ENCODE measurements at places on chromosomes 5 and 9.

DNA sequence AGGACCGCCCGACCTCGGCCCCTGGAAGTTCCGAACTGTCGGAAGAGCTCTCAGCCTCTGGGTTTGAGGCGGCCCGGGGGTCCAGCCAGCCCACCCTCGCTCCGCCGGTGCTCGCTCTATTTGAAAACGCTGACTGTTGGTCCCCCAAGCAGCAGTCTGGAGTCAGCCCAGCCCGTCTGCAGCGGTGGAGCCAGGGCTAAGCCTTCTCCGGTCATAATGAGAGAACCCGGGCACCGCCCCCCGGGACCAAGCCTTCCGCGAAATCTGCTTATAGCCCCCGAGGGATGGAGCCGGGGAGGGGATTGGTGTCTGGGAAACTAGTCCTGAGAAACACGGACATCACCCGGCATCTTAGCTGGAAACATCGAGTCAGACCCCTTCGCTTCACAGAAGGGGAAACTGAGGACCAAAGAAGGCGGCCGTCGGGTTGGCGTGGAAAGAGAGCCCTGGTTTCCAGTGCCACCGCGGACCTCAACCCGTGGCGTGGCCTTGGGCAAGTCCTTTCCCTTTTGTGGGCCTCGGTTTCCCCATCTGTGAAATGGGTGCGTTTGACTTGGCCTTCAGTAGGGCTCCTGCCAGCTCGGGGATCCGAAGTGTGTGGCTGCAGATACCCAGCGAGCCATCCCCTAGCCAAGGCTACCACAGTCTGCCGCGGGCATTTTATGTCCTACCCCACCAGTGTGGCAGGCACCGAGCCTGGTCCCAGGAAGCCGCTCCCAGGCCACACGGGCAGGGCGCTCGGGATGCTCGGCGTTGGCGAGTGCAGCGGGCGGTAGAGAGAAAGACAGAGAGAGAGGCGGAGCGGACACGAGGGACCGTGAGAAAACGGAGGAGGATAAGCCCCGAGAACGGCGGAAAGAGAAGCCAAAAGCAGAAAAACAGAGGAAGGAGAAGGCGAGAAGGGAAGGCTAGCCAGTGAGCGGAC is 857 bp downstream of the ADAM19 start:
- DNase-seq: peak; percentile 29

DNA sequence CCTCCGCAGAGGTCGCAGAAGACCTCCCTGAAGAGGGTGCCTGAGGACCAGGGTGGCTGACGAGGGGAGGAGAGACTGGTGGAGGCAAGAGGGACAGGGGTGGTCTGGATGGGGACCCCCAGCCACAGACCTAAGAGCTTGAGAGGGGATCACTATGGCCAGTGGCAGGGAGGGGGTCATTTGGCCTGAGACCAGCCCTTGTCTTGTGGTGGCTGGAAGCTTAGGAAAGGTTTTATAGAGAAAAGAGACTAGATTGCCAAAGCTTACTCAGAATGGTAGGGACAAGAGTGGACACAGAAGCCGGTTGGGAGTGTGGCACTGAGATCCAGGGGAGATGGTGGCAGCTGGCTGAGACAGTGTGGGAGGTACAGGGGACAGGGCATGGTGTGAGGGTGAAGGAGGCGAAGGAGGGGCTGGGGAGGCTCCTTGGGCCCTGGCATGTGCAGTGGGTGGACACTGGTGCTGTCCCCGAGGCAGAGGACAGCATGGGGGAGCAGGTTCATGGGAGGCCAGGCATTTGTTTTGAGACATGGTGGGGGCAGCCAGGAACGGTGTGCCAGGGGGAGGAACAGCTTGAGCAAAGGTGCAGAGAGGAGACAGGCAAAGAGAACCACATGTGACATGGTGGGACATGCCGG is 123.0 kb downstream of the C9orf50 start:
- no peak for DNase-seq

DNA sequence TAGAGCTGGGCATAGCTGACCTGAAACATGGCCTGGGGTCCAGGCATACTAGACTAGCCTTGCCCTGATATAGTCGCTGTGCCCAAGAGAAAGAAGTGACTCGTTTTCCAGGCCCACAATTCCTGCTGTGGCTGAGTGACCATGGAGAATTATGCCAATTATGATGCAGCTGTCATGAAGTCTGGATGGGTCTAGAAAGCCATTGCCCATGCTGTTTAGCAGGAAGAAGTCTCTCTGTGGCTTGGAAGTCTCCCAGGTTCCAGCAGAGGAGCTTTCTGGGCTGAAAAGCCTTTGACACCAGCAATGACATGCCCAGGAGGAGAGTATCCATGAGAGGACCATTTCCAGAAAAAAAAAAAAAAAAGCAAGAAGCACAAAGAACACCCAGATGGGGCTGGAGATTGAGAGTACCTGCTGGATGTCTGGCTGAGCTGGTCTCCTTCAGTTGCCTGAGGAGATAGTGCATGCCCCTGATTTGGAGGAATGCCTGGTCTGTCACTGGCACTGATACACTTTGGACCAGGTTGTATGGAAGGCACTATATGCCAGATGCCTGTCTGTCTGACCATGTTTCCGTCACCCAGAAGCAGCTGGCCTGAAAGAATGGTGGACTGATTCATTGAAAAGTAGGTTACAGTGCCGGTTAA is 128.0 kb upstream of the EPB41L4A start:
- no peak for DNase-seq

DNA sequence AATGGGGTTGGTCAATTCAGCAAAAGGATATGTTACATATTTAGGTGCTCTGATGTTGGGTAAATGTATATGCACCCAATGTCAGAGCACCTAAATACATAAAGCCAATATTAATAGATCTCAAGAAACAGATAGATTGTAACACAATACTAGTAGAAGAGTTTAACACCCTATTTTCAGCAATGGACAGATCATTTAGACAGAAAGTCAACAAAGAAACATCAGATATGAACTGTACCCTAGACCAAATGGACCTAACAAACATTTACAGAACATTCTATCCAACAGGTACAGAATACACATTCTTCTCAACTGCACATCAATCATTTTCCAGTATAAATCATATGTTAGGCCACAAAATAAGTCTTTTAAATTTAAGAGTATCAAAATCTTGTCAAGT is 35.2 kb downstream of the FANCC start:
- no peak for DNase-seq

GRCh38 chr9:18499062-18499461 is 25.1 kb downstream of the ADAMTSL1 start:
- DNase-seq: no peak

DNA sequence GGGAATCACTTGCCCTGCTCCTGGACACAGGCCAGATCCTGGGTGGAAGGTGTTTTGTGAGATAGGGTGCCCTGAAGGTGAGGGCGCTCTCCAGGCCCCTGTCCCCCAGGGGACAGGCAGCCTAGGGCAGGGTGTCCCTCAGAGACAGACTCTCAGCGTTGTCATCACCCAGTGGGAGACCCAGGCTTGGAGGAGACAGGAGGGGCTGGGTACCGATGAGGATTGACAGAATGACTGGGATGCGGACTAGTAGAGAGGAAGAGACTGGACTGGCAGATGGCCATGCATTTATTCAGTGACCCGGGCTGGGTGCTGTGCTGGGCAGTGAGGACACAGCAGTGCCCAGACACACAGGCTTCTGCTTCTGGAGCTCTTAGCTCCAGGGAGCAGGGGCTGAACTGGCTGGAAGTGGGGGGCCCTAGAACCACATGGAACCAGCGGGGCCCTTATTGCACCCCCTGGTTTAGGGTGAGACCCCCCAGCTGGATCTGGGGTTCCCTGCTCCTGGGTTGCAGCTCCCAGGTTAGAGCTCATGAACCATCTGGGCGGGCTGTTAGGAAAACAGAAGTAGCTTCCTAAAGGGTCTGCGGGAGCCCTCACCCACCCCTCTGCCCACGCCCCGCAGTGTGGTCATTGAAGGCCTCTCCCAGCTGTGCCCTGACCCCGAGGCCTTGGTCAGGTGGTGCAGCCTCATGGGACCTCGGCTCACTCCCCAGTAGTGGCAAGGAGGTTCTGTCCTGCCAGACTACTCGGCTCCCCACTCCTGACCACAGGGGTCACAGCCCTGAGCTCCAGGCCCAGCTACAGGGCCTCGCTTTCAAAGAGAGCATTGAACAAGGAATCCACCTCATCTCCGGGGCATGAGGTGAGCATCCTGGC is 116.7 kb upstream of the LMX1B start:
- no peak for DNase-seq

- DNase-seq: no peak
These were observed 34.3 kb upstream of the TBC1D2 start for GRCh38 chr9:98289614-98290201.

DNA sequence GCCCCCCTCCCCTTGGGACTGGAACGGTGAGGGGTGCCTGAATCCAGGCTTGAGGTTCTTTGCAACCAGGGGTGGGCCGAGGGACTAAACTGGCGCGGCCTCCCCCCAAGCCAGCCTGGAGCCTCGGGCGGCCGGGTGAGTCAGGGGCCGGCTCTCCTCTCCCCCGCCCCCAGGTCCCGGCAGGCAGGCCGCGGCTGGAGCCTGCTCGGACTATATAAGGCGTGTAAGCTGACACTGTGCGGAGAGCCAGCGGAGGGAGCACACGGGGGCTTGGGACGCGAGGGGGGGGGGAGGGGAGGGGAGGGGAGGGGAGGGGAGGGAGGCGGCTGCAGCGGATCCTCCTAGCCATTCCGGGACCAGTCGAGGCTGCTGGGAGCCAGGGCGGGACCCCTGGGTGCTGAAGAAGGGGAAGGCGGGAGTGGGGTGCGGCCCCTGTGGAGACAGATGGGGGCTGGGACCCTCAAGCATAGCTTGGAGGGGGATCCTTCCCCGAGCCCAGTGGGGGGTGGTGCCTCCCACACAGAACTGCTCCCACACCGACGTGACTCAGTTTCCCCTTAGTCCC is 595 bp downstream of the PDLIM7 start:
- no peak for DNase-seq

- DNase-seq: no peak
These were observed 50.6 kb downstream of the MELK start for GRCh38 chr9:36623280-36623679.

- no peak for DNase-seq
These were observed 1.9 kb upstream of the CRB2 start for GRCh38 chr9:123353984-123354591.

GRCh38 chr9:125341566-125341965 is 79.9 kb downstream of the GAPVD1 start:
- no peak for DNase-seq

GRCh38 chr9:93244510-93245436 is 60.8 kb downstream of the WNK2 start:
- no peak for DNase-seq

- DNase-seq: no peak
These were observed 44.2 kb downstream of the SMC2 start for GRCh38 chr9:104138243-104138868.

GRCh38 chr5:134175921-134176510 is 734 bp downstream of the SKP1 start:
- DNase-seq: no peak

- DNase-seq: no peak
These were observed 70.2 kb downstream of the PRUNE2 start for GRCh38 chr9:76835571-76836283.

DNA sequence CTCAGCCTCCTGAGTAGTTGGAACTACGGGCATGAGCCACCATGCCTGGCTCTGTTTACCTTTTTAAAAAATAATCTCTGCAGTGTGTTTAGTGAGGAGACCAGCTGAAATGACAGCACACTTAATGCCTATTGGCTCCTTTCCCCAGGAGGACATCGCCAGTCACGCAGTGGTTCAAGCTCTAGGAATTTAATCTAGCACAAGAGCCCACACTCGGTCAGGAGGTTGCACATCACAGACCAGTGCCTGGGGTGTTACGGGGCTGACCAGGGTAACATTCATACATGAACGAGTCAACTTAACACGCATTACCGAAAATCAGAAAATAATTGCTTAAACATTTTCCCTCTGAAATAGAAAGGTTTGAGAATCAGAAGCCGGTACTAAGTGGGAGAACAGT is 217.0 kb downstream of the GOLPH3 start:
- DNase-seq: no peak

GRCh38 chr9:20981486-20981885 is 50.0 kb downstream of the HACD4 start:
- no peak for DNase-seq

DNA sequence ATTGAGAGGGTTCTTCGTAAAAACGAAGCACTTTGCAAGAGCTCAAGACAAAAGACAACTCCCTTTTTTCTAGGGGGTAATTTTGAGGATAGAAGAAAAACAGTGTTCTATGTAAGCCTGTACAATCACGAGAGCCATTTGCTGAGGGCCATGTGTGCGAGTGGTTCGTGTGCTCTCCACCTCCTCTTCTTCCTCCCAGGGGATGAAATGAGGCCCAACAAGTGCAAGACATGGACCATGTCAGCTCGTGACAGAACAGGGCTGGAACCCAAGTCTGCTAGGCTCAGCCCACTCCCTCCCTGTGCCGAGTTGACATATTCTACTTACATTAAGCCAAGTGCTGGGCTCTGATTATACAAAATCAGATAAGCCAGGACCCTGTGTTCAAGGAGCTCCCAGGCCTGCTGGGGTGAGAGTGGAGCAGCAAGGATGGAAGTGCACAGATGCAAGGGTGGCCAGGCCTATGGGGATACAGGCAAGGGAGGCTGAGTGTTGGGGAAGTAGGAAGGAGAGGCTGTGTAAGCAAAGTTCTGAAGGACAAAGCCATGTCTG is 97.9 kb upstream of the MSX2 start:
- no peak for DNase-seq

GRCh38 chr5:154503698-154504039 is 25.6 kb upstream of the HAND1 start:
- no peak for DNase-seq

DNA sequence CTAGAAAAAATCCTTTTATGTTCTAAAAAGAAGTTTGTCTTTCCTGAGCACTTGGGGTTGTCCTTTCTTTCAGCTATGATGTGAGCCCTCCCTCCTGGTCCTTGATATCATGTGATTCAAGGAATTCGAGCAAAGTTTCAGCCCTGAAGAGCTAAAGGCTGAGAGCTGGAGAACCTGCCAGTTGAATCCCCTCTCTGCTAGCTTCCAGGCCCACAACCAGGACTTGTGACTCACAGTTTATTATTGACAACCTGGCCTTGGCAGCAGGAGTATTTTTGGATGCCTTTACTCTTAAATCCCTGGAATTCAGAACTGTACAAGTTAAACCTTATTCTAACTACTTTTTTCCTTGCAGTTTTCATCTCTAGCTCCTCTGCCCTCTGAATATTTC is 182.8 kb downstream of the SPOCK1 start:
- DNase-seq: no peak

DNA sequence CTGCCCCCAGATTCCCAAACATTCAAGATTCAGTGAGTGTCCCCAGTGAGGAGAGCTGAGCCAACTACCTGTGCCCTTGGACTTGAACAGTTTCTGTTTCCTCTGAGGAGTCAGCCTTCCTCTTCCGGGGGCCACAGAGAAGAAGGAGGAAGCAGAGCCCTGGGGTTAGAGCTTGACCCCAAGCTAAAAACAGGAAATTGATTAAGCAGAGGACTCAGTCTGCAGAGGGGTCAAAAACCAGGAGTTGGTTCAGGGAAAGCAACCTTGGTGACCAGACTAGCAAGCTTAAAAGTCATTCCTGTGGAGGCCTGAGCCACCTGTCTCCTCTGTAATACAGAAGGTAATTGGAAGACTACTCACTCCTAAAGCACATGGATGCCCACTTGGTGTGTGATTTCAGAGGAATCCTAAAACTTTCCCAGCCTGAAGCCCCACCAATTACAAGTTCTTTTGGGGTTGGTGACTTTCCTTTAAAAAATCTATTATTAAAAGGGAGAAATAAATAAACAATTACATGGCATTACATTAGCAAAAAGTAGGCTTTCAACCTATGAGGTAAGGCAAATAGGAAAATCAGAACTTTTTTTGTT is 64.2 kb upstream of the SELENOP start:
- no peak for DNase-seq
